ENCODE measurements at places on chromosomes 2 and 18. TPM values are rescaled to one million over a fixed set of nuclear protein-coding genes. Genes with fewer than 3 reads are reported as not detected.

DNA sequence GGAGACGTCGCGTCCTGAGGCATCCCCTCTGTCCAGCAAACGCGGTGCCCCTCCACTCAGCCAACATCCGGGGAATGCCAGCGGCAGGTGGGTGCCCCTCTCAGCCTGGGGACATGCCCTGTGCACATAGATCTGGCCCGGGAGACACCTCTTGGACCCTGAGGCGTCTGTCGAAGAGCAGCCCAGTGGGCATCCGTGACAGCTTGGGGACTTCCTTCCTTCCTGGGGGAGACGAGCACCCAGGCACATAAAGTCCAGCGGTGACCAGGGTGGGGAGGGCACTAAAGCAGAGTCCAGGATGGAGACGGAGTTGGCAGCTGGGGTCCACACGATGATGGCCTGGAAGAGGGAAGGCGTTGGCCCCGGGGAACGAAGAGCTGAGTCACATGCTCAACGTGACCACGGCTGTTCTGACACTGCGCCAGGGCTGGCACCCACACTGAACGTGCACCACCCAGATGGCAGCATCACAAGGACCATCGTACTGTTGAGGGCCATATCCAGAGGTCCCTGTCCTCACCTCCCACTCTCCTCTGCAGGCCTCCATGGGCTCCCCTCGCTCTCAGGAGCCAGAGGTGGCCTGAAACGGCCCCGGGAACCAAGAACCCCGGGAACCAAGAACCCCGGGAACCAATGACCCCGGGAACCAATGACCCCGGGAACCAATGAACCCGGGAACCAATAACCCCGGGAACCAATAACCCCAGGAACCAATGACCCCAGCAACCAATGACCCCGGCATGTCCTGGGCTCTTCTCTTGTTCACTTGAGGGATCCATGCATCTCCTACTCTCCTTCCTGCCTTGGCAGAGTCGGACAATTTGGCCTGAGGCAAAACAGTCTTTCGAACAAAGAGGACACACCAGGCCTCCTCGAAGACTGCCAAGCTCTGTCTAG is 22.6 kb downstream of the HDAC4 start:
- no peak for DNase-seq

Gene ATP8B1
- total RNA-seq = 41.5 TPM

- no peak for DNase-seq
These were observed 66.5 kb downstream of the RIT2 start for GRCh38 chr18:43049021-43049420.

DNA sequence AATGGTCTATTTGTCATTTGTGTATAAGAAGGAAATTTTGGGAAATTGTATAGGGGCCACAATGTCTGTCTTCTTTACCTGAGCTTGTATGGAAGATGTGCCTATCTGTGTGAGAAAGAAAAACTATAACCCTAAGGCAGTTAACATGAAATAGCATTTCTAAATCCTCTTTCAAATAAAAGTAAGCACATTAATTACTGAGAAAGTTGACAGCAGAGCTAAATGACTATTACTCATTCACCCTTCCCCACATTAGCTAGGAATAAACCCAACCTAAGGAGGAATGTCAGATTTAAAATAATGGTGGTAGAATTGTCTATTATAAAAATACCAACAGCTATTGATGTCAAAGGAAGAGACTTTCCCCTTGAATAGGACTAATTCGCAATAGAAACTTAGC is 56.2 kb downstream of the SLC38A11 start:
- DNase-seq = no peak

DNA sequence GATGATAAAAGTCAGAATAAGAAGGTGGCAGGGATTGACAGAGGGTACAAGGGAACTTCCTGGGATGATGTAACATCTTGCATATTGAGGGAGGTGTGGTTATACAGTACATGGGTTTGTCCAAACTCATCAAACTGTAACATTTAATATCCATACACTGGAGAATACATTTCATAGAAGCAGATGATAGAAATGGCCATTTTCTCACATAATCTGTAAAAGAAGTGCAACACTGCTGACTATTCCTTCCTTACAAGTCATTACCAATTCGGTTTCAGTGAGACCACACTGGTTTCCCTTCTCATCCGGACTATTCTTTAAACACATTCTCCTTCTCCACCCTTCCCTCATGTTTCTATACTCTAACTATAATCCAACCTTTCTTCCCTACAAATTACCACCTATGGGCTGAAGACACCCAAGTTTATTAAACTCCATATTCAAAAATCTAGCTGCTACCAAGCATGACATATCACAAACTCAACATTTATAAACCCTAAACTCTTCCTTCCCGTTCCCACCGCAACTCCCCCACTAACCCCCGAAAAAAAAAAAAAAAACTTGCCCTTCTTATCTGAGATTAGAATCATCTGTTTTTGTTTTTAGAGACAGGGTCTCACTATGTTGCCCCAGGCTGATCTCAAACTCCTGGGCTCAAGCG is 1.6 kb downstream of the COX7A2L start:
- no peak for DNase-seq

Gene AQP12A
- total RNA-seq = not detected

GRCh38 chr2:179724403-179724802 is 137.0 kb downstream of the ZNF385B start:
- no peak for DNase-seq

Gene LYG1
- not detected for total RNA-seq

DNA sequence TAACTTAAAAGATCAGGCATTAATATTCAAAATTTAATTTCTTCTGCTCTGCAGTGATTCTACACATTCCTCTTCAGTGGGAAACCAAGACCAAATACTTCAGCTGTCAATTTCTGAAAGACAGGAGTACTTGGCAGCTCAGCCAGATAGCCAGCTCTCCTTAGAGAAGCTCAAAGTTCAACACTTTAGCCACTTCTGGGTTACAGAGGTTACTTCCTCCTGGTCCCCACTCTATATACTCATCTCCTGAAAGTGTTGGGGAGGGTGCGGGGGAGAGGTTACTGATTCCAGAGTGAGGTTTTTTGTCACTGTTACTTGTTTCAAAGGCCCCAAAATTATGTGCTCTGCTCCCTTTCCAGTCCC is 4.1 kb downstream of the CYTIP start:
- no peak for DNase-seq

DNA sequence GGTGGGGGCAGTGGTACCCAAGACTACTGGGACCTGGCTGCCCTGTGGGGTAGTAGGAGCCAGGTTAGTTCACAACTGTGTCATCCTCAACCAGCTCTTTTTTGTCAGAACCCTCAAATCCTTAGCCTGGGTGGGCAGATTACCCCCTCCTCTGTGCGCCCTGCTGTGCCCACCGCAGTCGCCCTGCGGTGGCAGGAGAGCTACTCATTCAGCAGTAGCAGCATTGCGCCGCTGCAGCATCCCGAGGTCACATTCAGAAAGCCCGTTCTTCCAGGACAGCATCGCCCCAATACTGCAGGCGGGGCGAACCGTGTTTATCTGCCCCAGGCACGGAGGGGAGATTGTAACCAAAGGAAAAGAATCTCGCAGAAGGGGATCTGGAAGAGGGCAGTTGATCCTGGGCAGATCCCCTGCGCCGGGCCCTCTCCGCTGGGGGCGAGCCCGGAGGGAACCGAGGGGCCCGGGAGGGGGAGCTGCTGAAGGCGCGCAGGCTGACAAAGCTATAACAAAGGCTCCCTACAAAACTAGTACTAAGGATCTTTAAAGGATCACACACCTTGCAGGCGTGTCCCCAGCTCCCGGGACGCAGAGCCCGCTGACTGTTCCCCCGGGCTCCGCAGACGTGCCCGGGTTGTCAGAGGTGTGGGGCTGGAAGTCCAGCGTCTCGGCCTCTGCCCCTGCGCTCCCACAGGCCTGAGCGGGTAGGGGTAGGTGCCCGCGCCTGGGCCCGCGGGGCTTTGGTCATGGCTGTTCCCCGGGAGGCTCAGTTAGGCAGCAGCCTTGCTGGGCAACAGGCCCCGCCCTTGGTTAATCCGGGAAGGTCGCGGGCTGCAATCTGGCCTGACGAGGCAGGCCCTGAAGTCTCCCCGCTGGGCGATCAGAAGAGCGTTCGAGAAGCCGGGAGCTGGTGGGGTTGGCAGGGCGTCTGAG is 13.2 kb downstream of the POU3F3 start:
- DNase-seq = no peak

Gene HOXD4
- 4.9 TPM for total RNA-seq

Gene ZNF804A
- total RNA-seq = 1.2 TPM

DNA sequence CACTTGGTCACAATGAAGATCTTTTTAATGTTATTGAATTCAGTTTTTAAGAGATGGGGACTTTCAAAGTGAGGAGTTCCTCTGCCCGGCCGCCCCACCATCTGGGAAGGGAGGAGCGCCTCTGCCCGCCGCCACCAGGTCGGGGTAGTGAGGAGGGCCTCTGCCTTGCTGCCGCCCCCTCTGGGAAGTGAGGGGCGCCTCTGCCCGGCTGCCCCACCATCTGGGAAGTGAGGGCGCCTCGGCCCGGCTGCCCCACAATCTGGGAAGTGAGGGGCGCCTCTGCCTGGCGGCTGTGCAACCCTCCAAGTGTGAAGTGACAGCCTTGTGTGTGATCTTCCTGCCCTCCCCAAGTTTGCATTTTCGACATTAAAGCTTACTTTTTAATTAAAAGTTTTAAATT is 899.3 kb downstream of the TRIB2 start:
- no peak for DNase-seq

DNA sequence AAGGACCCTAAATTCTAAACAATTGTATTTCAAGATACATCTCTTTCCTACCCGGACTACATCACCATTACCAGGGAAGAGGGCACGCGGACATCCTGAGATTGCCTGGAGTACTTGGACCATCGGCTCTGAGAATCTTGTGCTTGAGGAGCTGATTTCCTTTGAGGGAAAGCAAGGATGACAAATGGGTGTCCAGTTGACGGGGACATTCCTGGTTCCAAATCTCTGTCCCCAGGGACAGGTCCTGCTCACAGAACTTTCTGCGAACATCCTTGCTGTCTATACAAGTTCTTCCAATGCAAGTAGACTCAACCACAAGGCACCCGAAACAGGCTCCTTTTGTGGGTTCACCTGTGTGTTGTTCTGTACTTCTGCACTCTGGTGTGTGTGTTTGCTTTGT is 289.5 kb upstream of the MYT1L start:
- no peak for DNase-seq

GRCh38 chr2:135913727-135914365 is 37.6 kb upstream of the MCM6 start:
- DNase-seq = no peak
